Foreskin fibroblast (primary cell): ENCODE measurements at places on chromosomes 5 and 9.

GRCh38 chr9:100354121-100354800 lies 1.5 kb upstream of the TEX10 start:
- no peak for DNase-seq

DNA sequence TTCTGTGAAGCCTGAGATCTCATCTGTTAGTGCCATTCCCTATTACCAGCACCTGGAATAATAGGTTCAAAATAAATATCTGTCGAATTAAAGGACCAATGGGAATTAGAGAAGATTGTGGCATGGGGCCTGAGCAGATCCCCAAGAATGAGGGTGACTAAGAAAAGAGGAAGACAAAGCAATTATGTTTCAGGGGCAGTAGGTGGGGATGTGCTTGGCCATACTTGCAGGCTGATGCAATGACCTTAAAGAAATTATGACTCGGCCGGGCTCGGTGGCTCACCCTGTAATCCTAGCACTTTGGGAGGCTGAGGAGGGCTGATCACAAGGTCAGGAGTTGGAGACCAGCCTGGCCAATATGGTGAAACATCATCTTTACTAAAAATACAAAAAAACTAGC lies 562.8 kb downstream of the PTPRD start:
- DNase-seq, result no peak

DNA sequence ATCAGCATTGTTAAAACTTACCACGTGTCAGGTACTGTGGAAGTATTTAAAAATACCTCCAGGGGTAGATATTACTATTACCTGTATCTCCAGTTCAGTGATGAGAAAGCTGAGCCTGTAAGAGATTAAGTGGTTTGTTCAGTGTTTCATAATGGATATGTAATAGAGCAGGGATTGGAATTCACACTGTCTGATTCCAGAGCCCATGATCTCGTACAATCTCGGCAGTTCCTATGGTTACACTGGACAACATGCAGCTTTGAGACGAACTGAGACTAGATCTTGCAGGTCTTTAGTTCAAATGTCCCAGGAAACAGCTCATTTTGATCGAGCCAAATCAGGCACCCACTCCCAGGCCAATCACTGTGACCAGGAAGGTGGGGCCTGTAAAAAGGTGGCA lies 8.8 kb upstream of the RASGRF2 start:
- DNase-seq, result no peak

- no peak for DNase-seq
Observed at GRCh38 chr5:160159991-160160792, 40.9 kb upstream of the PWWP2A start.

DNA sequence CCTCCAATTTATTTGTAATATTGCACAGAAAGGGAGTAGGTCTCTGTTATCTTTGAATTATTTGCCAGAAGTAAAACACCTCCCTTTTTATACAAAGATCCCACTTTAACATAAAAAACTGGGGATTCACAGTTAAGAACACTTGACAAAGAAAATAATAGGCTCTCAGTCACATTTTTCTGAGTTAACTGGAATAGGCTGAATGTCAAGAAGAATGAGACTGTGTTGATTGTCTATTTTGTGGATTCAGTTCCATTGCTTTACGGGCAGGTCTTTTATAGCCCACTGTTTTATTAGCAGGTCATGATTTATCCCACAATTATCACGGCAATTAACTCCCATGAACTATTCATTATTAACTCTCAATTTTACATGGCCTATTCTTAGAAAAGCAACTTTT lies 427.4 kb downstream of the CTNND2 start:
- DNase-seq, result no peak

- no peak for DNase-seq
Observed at GRCh38 chr5:2277886-2278285, 395.2 kb upstream of the IRX4 start.

DNA sequence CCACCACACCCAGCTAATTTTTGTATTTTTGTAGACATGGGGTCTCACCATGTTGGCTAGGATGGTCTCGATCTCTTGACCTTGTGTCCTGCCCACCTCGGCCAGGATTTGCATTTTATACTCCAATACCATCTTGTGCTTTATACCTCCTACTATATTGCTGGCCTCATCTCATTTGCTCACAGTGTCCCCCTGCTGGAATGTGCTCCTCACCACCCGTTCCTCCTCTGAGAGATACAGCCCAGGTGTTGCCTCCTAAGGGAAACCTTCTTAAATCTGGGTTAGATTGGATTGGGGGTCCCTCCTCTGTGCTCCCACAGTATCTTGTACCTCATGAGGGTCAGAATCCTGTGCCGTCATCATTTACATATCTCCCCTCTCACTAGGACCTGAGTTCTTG lies 131.7 kb downstream of the PAPPA start:
- DNase-seq, result no peak

GRCh38 chr9:125513303-125513667 lies 193.7 kb downstream of the MAPKAP1 start:
- DNase-seq, result no peak

GRCh38 chr5:95850391-95850894 lies 27.9 kb upstream of the GLRX start:
- peak; percentile 70 for DNase-seq
